Stimulated activated CD4-positive, alpha-beta T cell treated with anti-CD3 and anti-CD28 coated beads, Interleukin-4, amount 100 ng/mL, for 1 hour (primary cell): ENCODE measurements at places on chromosomes 11 and 22.

- DNase-seq: no peak
Observed at GRCh38 chr22:36887162-36887561, 26.3 kb upstream of the CSF2RB start.

- no peak for DNase-seq
Observed at GRCh38 chr11:34642001-34642554, 21.2 kb downstream of the EHF start.

GRCh38 chr11:70265341-70265740, 5.1 kb upstream of the PPFIA1 start:
- no peak for DNase-seq

DNA sequence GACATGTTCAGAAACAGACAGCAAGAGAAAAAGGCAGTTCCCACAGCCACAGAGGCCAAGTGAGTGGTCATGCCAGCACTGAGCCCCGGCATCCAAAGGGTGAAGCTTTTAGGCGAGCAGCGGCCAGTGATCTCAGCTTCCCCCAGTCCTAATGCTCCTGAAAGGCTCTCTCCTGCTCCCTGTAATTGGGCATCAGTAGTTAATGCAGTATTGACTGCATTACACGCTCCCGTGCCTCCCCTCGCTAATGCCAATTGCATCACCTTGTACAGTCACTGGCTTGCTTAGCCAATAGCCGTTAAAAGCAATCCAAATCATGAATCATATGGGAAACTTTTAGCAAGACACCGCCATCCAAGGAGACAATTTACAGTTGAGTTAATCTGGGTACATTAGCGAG, 4.9 kb downstream of the LMO1 start:
- no peak for DNase-seq

GRCh38 chr11:21554284-21554683, 638.6 kb upstream of the ANO5 start:
- DNase-seq: no peak

DNA sequence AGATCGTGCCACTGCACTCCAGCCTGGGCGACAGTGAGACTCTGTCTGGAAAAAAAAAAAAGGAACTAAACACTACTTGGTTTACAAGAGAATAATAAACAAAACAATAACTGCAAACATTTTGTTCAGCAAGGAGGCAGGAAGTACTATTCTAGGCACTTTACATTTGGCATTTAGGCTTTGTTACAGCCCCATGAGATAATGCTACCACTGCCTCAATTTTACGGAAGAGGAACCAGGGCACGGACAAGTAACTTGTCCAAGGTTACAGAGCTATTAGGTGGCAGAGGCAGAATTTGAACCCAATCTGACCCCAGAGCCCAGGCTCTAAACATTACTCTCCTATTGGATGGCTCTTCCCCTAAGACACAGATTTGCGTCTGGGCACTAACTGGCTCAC, 108.7 kb upstream of the AKIP1 start:
- DNase-seq: no peak
